ENCODE measurements at places on chromosomes 16 and 17. TPM values are rescaled to one million over a fixed set of nuclear protein-coding genes. Genes with fewer than 3 reads are reported as not detected.

The FBXL16 gene
- polyA plus RNA-seq = 0.29 TPM

The TLCD1 gene
- 4.1 TPM for polyA plus RNA-seq

The VWA3A gene
- polyA plus RNA-seq = 0.53 TPM

GRCh38 chr17:75144816-75145512 lies 9.3 kb downstream of the JPT1 start:
- no peak overlapping the region for H3K27ac ChIP-seq
- H3K4me1 ChIP-seq = no peaks in the 10 kb centered on the region
- H3K4me3 ChIP-seq = no peak overlapping the region
- no peaks in the 10 kb centered on the region for H3K27me3 ChIP-seq

DNA sequence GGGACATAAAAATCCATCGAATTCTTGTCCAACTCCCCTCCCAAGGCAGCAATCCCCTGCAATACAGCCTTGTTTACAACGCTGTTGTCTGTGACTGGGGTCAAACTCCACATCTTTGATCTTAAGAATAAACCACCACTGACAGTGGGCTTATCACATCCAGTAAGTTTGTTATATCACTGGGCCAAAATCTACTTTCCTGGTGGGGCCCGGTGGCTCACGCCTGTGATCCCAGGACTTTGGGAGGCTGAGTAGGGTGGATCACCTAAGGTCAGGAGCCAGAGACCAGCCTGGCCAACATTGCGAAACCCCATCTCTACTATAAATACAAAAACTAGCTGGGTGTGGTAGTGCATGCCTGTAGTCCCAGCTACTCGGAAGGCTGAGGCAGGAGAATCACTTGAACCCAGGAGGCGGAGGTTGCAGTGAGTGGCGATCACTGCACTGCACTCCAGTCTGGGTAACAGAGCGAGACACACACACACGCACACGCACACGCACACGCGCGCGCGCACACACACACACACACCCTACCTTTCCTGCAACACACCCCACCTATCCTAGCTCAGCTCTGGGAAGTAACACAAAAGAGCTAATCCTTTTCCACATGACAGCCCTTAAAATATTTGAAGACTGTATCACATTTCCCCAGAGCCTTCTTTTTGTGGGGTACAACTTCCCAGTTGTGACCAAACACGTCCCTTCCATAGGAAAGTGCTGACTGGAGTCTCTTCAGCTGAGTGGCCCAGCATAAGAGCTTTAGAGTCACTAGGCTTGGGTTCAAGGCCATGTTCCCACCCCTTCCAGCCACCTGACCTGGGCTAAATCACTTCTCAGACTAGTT lies 20.9 kb upstream of the ABCC1 start:
- no peaks in the 10 kb centered on the region for H3K36me3 ChIP-seq
- H3K27me3 ChIP-seq = no peaks in the 10 kb centered on the region
- no peaks in the 10 kb centered on the region for H3K4me1 ChIP-seq
- no peak overlapping the region for H3K27ac ChIP-seq
- no peak overlapping the region for H3K4me3 ChIP-seq

DNA sequence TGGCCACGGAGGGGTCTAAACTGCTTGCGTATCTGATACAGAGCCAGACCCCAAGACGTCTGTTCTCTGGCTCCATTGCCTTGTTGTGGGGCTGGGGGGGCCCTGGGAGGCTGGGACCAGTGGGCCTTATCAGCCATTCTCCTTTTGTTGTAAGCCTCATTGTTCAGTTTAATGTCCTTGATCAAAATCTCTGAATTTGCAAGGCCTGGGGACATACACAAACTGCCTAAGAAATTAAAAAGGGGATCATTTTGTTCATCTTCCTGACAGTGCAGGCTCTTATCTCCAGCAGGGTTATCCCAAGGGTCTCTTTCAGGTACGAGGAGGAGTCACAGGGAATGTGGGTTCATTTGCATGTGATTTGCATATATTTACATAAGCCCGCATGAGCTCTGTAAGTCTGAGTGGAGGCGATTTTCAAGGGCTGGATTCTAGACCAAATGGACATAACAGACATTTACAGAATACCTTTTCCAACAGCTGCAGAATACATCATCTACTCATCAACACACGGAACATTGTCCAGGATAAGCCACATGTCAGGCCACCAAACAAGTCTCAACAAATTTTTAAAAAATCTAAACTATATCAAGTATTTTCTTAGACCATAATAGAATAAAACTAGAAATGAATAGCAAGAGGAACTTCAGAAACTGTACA lies 269.8 kb downstream of the RBFOX1 start:
- peak; percentile 66 for DNase-seq
- no peak overlapping the region for H3K27ac ChIP-seq
- no peaks in the 10 kb centered on the region for H3K27me3 ChIP-seq
- H3K4me1 ChIP-seq = peaks cover 3% of the 10 kb centered on the region
- H3K36me3 ChIP-seq = no peaks in the 10 kb centered on the region

DNA sequence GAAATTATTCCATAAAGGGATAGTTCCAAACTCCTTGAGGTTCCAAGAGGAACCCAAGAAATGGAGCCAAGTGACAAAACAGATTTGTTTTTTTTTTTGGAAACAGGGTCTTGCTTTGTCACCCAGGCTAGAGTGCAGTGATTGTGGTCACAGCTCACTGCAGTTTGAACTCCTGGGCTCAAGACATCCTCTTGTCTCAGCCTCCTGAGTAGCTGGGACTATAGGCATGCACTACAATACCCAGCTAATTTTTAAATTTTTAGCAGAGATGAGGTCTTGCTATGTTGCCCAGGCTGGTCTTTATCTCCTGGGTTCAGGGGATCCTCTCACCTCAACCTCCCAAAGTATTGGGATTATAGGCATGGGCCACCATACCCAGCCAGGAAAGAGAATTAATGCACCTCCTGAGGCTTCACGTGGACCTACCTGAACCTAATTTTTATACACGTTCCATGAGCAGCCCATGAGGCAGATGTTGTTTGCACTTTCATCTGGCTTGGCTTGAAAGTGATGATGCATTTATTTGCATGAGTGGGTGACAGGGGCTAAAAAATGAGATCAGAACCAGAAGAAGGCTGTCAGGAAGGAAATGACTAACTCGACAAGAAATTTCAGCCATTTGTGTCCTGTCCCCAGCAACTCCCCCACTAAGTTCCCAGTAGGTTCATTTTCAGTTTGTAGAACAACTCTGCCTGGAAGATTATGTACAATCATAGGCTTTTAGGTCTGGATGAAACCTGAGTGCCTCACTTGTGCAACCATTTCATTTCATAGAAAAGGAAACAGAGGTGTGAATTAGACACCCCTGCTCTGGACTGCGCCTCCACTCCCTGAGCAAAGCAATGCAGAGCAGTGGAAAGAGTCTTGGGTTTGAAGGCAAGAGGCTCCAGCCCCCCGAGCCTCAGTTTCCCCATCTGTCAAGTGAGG lies 10.3 kb upstream of the IRF8 start:
- peaks cover 44% of the 10 kb centered on the region for H3K27me3 ChIP-seq
- no peak overlapping the region for H3K4me3 ChIP-seq
- H3K36me3 ChIP-seq = no peaks in the 10 kb centered on the region
- H3K27ac ChIP-seq = no peak overlapping the region
- no peaks in the 10 kb centered on the region for H3K4me1 ChIP-seq

All from muscle of leg (tissue), 16 donors.